ENCODE measurements at places on chromosomes 2 and 18. TPM values are rescaled to one million over a fixed set of nuclear protein-coding genes. Genes with fewer than 3 reads are reported as not detected.

ABCG5 gene
- total RNA-seq, result not detected

LONRF2 gene
- 0.39 TPM for total RNA-seq

CPLX4 gene
- total RNA-seq, result not detected

GATA6 gene
- total RNA-seq, result 0.11 TPM

CRYBA2 gene
- not detected for total RNA-seq

PPP1R1C gene
- 5.5 TPM for total RNA-seq

TANC1 gene
- total RNA-seq, result 21.6 TPM

SCG2 gene
- 0.33 TPM for total RNA-seq

TUBA3E gene
- 0.22 TPM for total RNA-seq

ZNF519 gene
- total RNA-seq, result 7.9 TPM

SPC25 gene
- total RNA-seq, result 3.0 TPM

SLC4A3 gene
- total RNA-seq, result 5.9 TPM

TFCP2L1 gene
- total RNA-seq, result under 0.01 TPM

VWC2L gene
- total RNA-seq, result under 0.01 TPM

AKAIN1 gene
- not detected for total RNA-seq

SERPINB7 gene
- 0.79 TPM for total RNA-seq

GNLY gene
- not detected for total RNA-seq

CYB5A gene
- total RNA-seq, result 1.2 TPM

CD8A gene
- not detected for total RNA-seq

DOK6 gene
- total RNA-seq, result not detected

TSPYL6 gene
- total RNA-seq, result not detected

RIT2 gene
- total RNA-seq, result not detected

LIMS4 gene
- total RNA-seq, result 4.0 TPM

HS6ST1 gene
- 13.3 TPM for total RNA-seq

IMPA2 gene
- total RNA-seq, result 4.7 TPM

IL1F10 gene
- not detected for total RNA-seq

PROKR1 gene
- not detected for total RNA-seq

SP140 gene
- total RNA-seq, result not detected

RSAD2 gene
- total RNA-seq, result not detected

IL36A gene
- total RNA-seq, result not detected

LAMA1 gene
- 2.0 TPM for total RNA-seq

KANSL1L gene
- total RNA-seq, result 28.3 TPM

DAW1 gene
- total RNA-seq, result 17.2 TPM

KIF5C gene
- under 0.01 TPM for total RNA-seq

STAT4 gene
- 12.3 TPM for total RNA-seq

RUFY4 gene
- total RNA-seq, result not detected
